ENCODE measurements at places on chromosomes 7 and 10.
A peak's percentile ranks its signal among the peaks of the same experiment; 100 is the strongest.

- no peak for DNase-seq
Observed at GRCh38 chr7:143388491-143389101, 7.5 kb downstream of the ZYX start.

DNA sequence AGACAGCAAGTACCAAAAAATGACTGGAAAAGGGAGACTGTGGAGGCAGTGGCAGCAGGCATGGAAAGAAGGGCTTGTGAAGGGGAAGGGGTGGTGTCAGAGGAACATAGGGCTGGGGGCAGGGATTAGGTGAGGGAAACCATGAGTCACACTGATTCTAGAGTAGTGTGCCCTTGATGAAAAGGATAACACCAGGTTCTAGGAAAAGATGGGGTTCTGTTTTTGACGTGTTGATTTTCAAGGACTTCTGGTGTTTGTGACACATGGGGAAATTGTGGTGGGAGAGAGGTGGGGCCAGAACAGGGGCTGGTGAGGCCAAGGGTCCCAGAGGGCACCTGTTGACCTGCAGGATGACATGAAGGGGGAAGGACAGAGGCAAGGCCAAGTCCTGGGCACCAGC is 57.1 kb downstream of the FIGNL1 start:
- DNase-seq, result peak; percentile 73

GRCh38 chr10:9195385-9195784 is 1140.9 kb downstream of the GATA3 start:
- DNase-seq, result no peak

DNA sequence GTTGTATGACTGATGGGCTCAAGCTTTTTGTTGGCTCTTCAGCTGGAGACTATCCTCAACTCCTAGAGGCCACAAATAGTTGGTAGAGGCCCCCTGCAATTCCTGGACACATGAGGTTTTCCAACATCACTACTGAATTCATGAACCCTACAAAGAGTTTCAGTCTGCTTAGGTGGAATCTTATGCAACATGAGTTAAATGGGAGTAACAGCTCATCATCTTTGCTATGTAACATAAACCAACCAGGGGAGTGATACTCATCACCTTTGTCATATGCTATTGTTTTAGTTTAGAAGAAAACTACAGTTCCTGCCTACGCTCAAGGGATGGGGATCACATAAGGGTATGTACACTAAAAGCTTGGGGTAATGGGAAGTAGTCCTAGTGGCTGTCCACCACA is 729.4 kb downstream of the SORCS1 start:
- DNase-seq, result no peak

DNA sequence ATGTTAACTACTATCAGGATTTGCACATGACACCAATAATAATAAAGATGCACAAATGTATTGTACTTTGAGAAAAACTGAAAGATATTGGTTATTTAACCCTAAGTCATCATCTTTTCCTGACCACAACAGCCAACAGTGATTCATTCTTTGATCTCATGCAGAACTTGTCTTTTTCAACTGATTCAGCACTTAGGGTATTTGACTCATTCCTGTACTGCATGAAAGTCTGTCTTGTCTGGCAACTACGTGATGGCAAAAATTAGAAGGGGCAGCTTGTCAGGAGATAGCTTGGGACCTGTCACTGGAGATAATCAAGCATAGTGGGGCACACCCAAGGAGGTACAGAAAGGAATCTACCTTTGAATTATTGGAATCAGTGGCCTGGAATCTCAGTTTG is 77.8 kb upstream of the LRRC17 start:
- DNase-seq, result no peak

- no peak for DNase-seq
Observed at GRCh38 chr10:88253622-88254021, 329.5 kb downstream of the RNLS start.
